ENCODE measurements at places on chromosomes 4 and X.

- DNase-seq = no peak
These were observed 33.0 kb upstream of the ANXA3 start for GRCh38 chr4:78518561-78518960.

DNA sequence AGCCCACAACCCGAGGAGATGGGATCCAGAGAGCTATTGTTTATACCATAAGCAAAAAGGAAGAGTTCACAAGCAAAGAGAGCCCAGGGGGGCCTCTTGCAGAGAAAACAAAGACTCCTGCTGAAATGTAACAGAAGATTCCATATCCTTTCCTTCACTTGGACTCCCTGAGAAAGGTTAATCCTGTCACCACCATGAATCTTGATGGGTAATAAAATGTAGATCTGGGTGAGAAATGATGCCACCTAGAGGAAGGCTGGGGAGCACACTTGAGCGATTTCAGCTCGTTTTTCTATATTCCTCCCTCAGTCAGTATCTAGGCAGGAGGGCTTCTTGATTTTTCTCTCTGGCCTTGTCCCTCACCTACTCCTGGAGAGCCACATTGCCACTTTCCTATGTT, 10.2 kb upstream of the KCNE5 start:
- no peak for DNase-seq

- DNase-seq = no peak
These were observed 68.3 kb upstream of the CHRDL1 start for GRCh38 chrX:110863883-110864282.

- DNase-seq = no peak
These were observed 41.8 kb downstream of the RBM47 start for GRCh38 chr4:40587826-40588225.

GRCh38 chr4:42555828-42556227, 101.1 kb downstream of the ATP8A1 start:
- DNase-seq = no peak

DNA sequence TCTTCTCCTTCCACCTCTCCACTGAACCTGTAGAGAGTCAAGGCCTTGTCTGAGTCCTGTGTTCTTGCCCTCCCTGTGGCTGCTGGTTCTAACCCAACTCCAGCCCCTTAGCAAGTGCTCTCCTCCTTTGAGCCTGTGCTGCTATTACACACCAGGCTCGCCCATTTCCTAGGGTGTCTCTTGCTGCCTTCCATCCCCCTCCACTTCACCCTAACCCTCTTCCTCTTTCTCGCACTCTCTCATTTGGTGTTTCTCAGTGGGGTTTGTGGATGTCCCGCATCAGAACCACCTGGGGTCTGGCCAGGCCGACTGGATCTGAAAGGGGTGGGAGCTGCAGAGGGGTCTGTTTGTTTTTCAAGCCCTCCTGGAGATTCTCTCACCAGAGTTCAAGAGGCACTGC, 156.7 kb downstream of the SPRY1 start:
- no peak for DNase-seq

Data from NCI-H2227 treated with DMSO at 0.1 percent for 48 hours (cell line).